COR-L47 (cell line): ENCODE measurements at places on chromosomes 3 and 15.
A peak's percentile ranks its signal among the peaks of the same experiment; 100 is the strongest.

DNA sequence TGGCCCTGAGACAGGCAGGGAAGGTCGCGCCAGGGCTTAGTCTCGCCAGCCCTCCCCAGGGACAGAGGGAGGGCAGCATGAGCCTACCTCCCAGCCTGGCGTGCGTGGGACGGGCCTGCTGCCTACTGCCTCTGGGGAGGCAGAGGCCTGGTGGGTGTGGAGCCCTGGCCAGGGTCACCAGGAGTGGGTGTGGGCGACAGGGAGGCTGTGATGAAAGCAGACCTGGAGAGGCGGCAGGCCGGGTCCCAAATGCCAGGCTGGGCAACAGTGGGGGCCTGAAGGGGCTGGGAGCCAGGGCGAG lies 33.1 kb downstream of the PLXNA1 start:
- DNase-seq, result no peak

GRCh38 chr3:179069762-179070390 lies 1.7 kb downstream of the ZMAT3 start:
- DNase-seq, result peak; percentile 41

GRCh38 chr3:27392950-27393679 lies 23.9 kb upstream of the NEK10 start:
- DNase-seq, result no peak

DNA sequence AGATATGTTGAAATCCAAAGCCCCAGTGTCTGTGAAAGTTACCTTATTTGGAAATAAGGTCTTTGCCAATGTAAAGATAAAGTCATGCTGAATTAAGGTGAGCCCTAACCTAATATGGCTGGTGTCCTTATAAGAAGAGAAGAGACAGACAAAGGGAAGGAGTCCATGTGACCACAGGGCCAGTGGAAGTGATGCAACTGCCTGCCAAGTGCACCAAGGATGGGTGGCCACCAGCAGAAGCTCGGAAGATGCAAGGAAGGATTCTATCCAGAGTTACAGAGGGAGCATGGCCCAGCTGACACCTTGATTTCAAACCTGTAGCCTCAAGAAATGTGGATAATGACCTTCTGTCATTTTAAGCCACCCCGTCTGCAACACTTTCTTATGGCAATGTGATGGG lies 35.3 kb upstream of the PGPEP1L start:
- no peak for DNase-seq

DNA sequence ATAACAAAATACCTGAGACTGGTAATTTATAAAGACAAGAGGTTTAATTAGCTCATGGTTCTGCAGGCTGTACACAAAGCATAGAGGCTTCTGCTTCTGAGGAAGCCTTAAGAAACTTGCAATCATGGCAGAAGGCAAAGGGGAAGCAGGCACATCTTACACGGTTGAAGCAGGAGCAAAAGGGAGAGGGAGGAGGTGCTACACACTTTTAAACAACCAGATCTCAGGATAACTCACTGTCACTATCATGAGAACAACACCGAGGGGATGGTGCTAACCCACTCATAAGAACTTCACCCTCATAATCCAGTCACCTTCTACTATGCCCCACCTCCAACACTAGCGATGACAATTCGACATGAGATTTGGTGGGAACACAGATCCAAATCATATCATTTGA lies 54.4 kb downstream of the ATP8B4 start:
- DNase-seq, result no peak

DNA sequence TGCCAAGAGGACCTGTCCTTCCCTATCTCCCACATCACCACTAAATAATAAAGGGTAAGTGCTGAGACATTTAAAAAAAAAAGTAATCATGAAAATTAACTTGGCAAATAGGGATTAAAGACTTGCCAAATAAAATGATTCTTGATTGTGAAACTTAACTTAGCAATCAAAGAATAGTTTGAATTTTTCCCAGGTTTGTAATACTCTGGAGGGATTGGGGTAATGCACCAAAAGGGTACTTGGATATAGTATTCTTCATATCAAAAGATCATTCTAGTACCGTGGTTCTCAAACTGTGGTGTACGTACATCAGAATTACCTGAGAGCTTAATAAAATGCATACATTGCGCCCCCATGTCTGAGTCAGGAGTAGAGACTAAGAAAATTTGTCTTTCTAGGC lies 28.5 kb downstream of the CALML4 start:
- no peak for DNase-seq

DNA sequence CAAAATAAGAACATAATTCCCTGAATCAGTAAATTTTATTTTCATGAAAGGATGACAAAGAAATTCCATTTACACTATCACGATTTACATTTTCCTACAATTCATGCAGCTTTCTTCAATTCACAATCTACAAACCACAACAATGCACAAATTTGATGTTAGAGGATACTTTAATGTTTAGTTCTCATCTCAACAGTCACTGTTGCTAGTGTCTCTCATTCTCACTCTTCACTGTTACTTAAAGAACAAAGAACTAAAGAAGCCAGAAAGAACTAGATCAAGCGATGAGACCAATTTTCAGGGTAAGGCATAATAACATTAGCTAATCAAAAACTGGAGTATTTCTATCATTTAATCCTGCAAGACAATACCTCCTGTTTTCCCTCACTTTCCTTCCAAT lies 73.5 kb downstream of the TBL1XR1 start:
- DNase-seq, result no peak
